ENCODE measurements at places on chromosomes 2 and 18.

DNA sequence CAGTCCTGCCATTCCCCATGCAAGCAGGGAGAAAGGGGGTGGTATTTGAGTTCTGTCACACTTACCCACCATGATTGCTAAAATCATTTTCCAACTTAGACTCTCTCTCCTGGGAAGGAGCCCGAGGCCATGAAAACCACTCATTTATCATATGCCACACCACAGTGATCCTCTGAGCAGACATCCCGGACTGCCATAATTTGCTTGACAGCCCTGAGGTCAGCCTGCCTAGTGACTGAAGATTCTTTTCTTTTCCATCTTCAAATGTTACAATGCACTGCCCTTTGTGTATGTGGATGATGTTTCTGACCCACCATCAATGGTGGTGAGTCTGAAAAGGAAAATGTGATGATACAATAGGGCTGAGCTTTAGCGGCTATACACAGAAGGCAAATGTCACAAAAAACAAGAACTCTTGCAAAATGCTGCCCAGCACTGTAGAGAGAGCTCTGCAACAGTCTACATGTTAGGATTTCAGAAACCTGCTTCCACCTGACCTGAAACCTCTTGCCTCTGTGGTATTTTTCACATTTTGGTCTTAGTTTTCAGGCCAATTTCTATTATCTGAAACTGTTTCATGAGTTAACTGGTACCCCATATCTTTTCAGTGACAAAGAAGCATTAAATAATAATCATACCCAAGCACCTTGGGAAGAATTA lies 272.8 kb downstream of the ZNF385B start:
- no peak for DNase-seq

DNA sequence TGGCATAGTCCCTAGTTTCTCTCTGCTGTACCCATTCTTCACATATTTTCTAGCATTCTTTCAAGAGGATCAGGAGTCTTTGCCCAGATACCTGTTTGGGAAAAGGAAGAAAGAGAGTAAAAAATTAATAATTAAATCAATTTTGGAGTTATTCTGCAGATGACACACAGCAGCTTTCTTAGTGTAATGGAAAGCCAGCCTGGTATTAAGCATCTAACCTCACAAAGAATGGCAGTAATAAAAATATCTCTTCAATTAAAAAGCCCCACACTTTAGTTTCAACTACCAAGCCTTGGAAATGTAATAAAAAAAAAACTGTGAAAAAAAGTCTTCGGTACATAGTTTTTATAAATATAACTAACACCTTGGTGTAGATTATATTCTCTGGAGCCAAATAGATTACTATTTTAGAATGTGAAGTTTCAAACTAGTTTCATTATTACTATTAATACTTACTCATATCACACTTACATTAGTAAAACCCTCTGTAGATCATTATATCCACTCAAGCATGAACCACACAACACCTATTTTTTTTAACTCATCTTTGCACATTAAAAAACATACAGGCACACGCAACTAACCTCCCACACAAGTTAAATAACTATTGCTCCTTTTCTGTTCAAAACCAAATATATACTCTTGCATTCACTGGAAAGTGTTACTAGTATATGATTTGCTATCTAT lies 90.9 kb downstream of the GPD2 start:
- no peak for DNase-seq

DNA sequence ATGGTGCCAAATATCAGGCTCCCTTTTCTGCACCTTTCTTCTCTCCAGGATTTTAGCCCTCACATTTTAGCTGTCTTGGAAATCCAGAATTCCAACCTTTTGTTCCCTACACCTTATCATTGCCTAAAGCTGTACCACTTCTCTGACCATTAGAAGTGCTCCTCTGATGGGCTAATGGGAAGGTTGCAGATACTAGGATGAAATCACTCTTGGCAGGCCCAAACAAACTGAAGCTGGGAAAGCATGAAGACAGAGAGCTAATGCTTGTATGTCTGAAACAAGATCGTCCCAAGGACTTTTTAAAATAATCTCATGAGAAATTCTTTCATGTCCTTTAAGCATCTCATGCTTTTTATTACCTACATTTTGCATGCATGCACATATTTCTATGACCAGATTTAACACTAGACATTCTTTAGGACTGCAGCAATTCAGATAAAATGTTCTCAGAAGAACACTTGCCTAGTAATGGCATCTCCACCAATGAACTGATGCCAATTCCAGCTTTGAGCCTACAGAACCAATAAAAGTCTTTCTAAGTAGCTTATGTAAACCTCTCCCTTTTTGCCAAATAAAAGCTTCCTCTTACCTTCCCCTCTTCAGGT lies 98.4 kb upstream of the OSR1 start:
- no peak for DNase-seq

DNA sequence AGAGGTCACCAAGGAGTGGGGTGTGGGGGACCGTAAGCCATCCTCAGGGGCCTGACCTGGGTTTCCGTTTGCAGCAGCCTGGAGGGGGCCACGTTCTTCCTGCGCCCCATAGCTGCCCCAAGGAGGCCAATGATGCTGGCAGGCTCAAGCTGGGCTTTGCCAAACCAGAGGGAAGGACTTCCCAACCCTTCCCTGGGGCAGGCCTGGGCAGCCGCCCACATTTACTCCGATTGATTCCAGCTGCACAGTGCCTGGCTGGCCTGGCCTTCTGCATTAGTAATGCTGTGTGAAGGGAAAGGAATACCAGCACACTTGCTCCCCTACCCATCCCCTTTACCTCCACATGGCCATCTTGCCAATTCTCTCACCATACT lies 360.6 kb upstream of the SLC14A2 start:
- no peak for DNase-seq

GRCh38 chr2:53848062-53848461 lies 11.7 kb downstream of the GPR75 start:
- no peak for DNase-seq

DNA sequence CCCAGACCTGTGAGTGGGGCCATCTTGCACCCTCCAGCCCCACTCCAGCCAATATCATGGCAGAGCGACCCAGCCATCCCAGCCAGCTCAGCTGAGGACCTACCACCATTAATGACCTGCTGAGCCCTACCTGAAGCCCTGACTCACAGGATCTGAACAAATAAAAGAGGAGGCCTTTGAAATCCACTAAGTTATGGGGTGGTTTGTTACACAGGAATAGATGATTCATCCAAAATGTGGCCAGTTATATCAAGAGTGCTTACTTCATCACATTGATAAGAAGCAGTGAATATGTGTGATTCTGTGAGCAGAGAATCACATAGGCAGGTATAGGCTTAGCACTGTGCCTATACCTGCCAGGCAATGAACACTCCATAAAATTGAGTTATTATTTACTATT lies 34.7 kb upstream of the FAM124B start:
- DNase-seq: no peak

GRCh38 chr2:180507028-180507427 lies 473.4 kb upstream of the UBE2E3 start:
- DNase-seq: no peak

DNA sequence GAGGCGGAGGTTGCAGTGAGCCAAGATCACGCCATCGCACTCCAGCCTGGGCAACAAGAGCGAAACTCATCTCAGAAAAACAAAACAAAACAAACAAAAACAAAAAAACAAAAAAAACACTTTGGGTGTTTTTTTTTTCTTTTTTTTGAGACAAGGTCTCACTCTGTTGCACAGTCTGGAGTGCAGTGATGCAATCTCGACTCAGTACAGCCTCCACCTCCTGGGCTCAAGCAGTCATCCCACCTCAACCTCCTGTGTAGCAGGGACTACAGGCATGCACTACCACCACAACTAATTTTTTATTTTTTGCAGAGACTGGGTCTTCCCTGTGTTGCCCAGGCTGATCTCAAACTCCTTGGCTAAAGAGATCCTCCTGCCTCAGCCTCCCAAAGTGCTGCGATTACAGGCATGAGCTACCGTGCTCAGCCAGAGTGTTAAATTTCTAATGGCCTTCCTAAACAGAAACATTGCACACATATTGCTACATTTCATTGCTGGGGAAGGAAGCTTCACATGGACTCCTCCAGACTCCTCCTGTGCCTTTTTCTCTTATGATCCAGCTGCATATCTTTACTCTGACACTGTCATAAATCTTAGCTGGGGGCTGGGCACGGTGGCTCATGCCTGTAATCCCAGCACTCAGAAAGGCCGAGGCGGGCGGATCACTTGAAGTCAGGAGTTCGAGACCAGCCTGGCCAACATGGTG lies 19.7 kb downstream of the STARD7 start:
- no peak for DNase-seq

DNA sequence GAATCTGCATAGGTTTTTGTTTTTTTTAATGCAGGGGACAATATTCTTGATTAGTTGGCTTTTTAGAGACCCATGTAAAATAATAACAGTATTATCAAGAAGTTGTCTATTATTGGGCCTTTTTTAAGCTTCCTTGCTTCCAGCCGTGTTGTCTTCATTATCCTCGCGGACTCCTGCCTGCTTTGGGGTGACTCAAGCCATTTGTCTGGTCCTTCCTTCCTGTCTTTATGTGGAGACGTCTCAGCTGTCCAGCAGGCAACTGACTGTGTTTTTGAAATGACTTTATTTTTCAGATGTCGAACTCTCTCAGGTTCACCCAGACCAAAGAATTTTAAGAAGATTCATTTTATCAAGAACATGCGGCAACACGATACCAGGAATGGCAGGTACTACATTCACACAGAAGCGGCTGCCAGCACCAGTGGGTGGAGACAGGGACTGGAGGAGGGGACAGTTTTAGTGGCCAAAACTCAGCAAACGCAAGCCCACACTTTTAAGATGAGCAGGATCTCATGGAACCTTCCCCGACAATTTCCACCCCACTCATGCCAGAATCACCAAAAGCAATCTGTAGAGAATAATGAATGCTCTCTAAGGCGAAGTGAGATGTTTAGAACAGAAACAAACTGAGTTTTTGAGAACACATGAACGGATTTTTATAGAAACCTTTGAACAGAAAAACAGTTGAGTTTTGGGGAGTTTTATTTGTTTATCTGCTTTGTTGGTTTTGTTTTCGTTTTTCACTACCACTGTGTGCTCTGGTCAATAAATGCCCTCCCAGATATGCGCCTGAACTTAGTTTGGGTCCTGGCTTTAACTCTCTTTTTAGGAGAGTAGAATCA lies 59.1 kb downstream of the CABLES1 start:
- DNase-seq: no peak

DNA sequence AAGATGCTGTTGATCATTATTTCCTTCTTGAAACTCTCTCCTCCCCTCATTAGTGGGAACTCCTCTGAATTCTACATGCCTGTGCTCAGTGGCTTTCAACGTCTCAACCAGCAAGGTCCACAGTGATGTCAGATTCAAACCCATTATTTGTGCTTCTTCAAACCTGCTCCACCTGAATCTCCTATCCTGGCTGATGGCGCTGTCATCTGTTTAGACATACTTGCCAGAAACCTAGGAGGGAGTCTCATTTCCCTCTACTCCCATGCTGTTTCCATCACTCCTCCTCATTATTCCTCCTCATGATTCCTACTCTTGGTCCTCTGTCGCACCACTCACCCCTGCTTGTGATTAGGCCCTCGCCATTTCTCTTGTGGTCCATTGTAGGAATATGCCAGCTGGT lies 2.9 kb upstream of the LPIN2 start:
- no peak for DNase-seq

GRCh38 chr18:22318745-22319407 lies 98.8 kb downstream of the CTAGE1 start:
- DNase-seq: no peak
